ENCODE measurements at places on chromosomes 16 and 17.

GRCh38 chr16:591231-591630 lies 1.4 kb downstream of the RAB40C start:
- peak; percentile 41 for DNase-seq

GRCh38 chr16:72983241-72983640 lies 64.7 kb downstream of the ZFHX3 start:
- peak; percentile 50 for DNase-seq

DNA sequence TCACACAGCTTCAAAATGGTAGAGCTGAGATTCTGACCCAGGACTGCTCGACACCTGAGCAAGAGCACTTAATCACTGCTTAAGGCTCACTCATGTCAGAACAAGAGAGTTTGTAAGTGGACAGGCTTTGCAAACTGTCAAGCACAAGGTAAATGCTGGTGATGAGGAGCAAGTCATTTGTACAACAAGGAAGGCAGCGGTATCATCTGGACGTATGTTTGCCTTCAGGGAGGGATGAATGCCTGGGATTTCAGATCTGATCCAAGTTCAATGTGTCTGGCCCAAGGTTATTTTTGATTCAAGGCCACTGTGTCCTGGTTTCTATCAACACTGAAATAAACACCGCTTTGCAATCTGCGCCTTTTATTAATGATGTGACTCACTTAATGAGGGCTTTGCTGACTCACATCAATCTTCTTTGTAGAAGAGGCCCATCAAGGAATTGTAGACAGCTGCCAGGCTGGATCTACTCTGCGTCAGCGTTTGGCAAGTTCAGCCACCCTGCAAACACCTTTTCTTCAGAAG lies 174.4 kb upstream of the HS3ST3A1 start:
- peak; percentile 64 for DNase-seq

DNA sequence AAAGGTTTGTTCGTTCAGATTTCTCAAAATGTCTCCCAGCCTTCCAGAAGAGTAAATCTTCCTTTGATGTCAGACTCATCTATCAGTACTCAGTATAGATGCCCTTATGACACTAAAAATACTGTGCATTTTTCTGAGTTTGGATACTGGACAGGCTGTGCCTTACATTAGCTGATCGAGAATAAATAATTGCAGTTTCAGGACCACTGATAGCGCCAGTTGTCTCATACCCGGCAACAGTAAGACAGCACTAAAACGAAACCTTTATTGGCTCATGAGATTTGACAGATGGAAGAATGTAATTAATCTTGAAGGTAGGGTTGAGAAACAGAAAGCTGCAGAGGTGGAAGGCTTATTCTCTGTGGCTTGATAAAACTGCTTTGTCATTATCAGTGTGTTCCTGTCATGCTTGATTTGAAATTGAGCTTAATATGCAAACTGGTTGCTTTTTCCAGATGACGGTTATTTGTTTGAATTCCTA lies 1.2 kb downstream of the ATP6V0A1 start:
- peak; percentile 73 for DNase-seq

Data from astrocyte of the hippocampus (primary cell).